ENCODE measurements at places on chromosomes 12 and 14. TPM values are rescaled to one million over a fixed set of nuclear protein-coding genes. Genes with fewer than 3 reads are reported as not detected.

RPGRIP1 gene
- total RNA-seq: 0.48 TPM

THAP2 gene
- total RNA-seq: 15.9 TPM

- no peak for DNase-seq
These were observed 4.6 kb downstream of the PAWR start for GRCh38 chr12:79686171-79686570.

EEF1AKMT3 gene
- total RNA-seq: 11.9 TPM

SPX gene
- total RNA-seq: 0.95 TPM
